Adipocyte (in vitro differentiated cells): ENCODE measurements at places on chromosomes 5 and 9.

- peak; percentile 81 for DNase-seq
These were observed 32.6 kb upstream of the TMOD1 start for GRCh38 chr9:97468658-97469448.

DNA sequence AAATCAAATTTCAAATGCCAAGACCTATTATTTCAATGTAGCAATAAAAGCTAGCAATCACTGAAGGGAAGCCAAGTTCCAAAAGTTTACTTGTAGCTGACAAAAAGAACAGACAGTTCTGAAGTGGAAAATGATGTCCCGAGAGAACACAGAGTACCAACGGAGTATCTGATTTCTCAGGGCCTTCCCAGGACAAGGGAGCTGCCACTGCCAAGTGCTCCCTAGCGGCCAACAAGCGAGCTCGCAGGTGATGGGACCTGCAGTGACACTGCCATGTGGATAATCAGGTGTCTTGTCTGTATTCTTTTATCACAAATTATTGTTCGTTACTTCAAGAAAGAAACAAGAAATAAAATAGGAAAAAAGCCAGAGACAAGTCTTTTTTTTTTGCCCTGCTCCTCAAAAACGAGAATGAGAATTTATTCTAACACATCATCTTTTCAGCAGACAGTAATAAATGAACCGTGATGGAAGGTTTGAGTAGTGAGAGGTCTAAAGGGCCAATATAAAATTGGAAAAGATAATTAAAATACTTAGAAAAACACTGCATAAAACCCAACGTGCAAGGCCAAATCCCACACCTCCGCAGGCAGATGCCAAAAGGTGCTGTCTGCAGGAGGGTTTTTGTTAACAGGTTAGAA, 159.4 kb downstream of the MYO10 start:
- no peak for DNase-seq

DNA sequence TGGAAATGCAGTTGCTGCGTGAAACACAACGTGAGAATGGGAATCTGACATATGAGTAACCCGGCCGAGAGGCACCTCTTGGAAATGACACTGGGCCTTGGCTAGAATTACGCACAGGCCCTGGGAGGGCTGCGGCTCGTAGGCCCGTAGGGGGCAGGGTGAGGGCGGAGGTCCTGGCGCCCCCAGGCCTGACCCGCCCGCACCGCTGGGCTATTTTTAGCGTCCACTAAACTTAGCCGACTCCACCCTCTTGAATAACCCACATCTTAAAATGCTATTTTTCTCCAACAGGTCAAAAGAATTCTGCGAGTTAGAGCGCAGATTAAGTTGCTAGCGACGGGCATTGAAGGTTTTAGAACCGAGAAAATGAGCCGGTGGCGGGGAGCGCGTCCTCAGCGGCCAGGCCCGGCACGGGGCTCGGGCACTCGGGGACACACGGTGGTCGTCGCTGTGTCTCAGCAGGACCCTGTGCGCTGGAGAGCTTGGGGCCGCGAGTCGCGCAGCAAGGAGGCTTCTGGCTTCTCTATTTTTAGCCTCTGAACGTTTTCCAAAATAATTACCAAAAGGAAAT, 168.5 kb downstream of the AUH start:
- peak; percentile 98 for DNase-seq

GRCh38 chr5:110896901-110897300, 158.1 kb downstream of the SLC25A46 start:
- peak; percentile 85 for DNase-seq

DNA sequence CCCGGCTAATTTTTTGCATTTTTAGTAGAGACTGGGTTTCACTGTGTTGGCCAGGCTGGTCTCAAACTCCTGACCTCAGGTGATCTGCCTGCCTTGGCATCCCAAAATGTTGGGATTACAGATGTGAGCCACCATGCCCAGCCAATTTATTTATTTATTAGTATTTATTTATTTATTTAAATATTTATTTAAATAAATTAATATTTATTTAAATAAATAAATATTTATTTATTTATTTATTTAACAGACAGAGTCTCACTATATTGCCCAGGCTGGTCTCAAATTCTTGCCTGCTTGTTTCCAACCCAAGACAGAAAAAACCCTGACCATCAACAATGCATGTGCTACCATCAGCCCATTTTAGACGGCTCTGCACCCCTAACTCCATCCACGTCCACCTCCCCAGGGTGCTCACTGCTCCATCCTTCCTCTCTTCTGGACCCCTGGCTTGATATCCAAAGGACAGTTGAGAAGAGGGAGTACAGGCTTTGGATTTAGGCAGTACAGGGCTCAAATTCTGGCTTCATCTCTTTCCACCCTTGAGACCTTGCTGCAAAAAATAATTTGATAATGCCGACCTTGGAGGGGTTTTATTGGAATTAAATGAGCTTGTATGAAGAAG, 232.6 kb downstream of the MED10 start:
- DNase-seq = no peak
